ENCODE measurements at places on chromosomes 7 and 10.

DNA sequence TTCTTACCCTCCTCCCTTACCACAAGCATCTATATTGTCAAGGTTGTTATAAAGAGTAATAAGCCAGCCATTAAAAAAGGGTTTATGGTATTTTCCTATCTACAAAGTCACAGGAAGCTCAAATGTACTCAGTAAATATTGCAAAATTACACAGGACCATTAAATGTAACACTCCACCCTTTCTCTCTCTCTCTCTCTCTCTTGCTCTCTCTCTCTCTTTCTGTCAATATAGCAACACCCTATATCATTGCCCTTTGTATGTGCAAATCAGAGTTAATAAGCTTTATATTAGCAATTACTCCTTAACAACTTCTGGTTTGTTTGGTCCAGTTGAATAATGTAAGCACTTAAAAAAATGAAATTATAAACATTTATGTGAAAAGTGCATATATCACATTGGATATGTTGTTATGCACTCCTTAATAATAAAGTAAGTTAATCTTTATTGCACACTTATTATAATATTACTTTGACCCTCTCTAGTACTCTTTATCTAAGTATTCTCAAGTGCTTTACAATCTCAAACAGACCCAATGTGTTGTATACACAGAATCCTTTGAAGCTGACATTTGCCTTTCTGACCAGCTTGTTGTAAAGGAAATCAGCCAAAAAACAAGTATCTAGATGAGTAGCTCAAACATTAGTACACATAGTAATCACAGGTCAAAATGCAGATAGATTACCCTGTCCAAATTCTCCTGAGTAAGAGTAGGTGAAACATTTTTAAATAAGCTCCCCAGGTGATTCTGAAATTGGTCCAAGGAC lies 93.2 kb downstream of the CFTR start:
- no peak for DNase-seq

DNA sequence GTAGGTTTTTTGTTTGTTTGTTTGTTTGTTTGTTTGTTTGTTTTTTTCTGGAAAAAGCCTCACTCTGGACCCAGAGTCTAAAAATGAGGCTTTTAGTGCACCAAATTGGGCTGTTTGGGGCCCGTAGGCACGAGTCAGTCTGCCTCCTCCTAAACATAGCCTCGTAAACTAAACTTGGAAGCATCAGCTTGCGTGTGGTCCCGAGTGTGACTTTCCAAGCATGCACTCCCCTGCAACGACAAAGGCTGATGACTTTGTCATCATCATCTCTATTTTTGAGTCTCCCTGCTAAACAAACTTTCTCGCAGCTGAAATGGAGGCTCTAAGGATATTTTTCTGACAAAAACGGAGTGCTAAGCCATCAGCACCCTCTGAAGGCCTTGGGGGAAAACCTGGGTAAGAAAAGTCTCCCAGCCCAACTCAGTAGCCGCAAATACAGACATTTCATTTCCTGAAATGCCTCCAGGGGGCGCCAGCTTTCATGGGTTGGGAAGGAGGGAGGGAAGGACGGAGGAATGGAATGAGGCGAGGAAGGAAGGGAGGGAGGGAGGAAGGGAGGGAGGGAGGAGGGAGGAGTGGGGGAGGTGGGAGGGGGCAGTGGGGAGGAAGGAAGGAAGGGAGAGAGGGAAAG lies 245.9 kb downstream of the KCNMA1 start:
- DNase-seq, result peak; percentile 77

GRCh38 chr10:556971-557637 lies 132.4 kb downstream of the DIP2C start:
- DNase-seq, result no peak

GRCh38 chr10:48943096-48943495 lies 3.5 kb upstream of the LRRC18 start:
- DNase-seq, result no peak

GRCh38 chr10:33114451-33114952 lies 156.5 kb upstream of the ITGB1 start:
- no peak for DNase-seq

DNA sequence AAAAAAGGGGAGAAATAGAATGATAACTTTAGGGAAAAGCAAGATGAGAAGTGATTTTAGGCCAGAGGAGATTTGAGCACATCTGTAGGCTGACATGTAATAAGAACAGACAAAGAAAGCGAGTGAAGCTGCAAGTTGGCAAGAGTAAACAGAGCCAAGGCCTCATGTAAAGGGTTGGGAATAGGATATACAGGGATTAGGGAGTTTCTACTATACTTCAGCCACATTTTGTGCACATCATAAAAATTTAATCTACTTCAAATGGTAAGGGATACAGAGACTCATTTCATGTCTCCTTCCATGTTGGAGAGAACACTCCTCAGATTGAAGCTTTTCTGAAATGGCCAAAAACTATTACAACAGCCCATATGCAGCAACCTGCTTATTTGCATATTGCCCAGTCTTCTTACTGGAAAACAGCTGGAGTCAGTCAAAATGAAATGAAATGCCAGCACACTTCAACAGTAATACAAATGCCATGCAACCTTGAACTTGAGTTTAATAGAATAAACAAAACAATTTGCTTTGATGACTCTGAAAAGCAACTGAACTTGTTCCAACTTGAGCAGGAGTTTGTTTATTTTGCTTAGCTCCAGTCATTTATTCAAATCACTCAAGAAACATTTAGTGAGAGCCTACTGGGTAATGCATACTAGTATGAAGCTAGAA lies 49.9 kb downstream of the NRCAM start:
- no peak for DNase-seq

GRCh38 chr7:149790146-149790548 lies 16.8 kb upstream of the ZNF467 start:
- DNase-seq, result no peak

DNA sequence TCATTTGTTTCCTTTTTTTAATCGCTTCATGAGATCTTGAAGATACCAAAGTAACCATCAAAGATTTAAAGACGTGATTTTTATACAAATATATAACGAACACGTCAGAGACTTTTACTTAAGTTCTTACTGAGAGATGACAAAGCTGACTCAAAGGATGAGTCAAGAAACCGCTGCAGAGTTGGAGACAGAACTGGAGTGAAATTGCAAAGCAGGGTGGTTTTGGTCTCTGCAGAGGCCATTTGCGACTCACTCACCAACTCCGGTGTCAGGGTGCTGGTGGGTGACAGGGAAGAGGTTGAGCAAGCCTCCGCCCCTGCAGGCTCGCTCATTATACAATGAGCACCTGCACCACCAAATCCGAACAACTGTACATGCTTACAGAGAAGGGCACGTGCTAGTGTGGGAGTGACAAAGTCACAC lies 75.2 kb downstream of the DNAJB6 start:
- DNase-seq, result no peak

DNA sequence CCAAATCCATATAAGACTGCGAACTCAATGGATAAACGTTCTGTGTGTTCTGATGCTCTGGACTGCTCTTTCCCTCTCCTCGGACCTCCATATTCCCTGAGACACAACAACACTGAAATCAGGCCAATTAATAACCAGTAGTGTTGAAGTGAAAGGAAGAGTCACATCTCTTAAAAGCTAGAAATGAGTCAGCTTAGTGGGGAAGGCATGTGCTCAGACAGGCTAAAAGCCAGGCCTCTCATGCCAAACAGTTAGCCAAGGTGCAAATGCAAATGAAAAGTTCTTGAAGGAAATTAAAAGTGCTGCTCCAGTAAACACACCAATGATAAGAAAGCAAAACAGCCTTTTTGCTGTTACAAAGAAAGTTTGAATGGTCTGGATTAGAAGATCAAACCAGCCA lies 29.3 kb downstream of the TNS3 start:
- no peak for DNase-seq

DNA sequence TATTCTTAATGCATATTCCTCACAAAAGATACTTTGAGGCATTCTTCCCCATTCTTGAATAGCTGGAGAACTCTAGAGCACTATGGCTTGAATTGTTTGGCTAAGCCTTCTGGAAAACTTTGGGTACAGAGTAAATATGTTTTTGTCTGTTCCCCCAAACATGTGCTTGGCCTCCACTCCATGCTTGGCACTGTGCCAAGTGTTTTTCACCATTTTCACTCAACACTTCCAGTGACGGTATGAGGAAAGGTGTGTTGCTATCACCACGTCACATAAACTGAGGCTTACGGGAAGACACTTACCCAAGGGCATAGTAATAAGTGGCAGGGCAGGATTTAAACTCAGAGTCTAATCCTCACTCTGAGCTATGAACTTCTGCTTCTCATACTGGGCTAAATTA lies 318.2 kb downstream of the WDR11 start:
- no peak for DNase-seq

DNA sequence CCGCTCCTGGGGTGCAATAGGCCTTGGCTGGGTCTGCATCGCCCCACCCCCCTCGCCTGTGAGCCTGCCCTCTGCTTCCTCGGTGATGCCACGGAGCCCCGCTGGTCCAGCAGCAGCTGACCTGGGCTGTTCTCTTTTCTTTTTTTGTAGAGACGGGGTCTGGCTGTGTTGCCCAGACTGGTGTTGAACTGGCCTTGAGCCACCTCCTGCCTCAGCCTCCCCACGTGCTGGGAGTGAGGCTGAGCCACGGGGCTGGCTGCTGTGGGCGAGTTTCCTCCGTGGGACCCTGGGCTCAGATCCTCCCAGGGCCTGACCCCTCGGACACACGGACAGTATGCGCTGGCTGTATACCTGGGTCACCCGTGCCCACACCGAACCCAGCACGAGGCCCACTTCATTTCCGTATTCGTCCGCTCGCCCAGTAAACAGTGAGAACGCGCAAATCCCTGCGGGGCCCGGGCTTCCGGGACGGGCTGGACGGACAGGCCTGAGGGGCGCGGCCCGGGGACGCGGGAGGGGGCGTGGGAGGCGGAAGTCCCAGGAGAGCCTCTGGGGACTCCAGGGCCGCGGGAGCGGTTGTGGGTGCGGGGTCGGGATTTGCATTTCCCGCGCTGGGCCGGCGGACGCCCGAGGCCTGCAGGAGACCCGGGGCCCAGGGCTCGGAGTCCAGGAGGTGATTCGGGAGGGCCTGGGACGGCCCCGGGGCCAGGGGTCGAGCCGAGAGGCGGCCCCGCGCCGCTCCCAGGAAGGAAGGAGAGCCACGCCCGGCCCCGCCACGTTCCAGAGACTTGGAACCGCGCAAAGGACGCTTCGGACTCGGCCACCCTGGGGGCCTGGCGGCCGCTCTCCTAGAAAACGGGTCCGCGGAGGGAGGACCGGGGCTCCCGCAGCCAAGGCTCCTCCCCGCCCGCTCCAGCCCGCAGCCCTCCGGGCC lies 57.7 kb upstream of the DNAJB6 start:
- DNase-seq, result no peak

GRCh38 chr7:34224281-34224680 lies 318.9 kb downstream of the BMPER start:
- DNase-seq, result no peak

DNA sequence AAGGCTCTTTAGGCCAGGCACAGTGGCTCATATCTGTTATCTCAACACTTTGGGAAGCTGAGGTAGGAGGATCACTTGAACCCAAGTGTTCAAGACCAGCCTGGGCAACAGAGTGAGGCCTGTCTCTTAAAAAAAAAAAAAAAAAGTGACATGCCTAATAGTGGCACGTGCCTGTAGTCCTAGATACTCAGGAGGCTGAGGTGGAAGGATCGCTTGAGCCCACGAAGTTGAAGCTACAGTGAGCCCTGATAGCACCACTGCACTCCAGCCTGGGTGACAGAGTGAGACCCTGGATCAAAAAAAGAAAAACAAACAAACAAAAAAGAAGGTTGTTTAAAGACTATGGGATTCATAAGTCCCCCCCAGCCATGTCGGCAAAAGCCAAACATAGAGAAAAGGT lies 42.2 kb upstream of the NRF1 start:
- no peak for DNase-seq

DNA sequence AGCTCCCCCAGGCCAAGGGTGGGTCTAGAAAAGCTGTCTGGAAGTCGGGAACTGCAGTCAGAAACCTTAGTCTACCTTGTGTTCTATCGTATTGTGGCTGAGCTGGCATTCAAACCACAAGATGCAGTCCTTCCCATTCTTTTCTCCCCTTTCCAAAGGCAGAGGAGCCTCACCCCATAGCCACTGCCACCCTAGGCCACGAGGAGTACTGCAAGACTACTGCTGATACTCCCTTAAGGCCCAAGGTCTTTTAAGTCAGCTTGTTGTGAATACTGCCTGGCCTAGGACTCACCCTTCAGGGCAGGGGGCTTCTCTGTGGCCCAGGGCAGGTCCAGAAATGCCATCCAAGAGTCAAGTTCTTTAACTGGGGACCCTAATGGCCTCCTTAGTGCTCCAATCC lies 214.5 kb upstream of the CNTNAP2 start:
- no peak for DNase-seq

DNA sequence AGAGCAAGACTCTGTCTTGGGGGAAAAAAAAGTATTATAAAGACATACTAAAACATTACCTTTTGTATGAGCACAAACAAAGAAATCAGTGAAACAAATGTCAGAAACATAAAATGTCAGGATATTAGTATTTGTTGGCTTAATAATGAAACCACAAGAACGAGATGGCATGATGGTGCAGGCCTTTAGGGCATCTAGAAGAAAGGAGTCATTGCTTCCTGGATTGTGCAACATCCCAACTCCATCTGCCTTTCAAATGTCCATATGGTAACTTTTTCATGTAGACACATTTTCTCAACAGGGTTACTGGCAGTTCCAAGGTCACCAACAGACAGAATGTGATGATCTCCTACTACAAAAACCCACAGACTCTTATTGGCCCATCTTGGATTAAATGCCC lies 96.6 kb downstream of the ZNF248 start:
- no peak for DNase-seq

Measured in NCI-H1694 (cell line).